ENCODE measurements at places on chromosomes 1 and 21.
A peak's percentile ranks its signal among the peaks of the same experiment; 100 is the strongest.

DNA sequence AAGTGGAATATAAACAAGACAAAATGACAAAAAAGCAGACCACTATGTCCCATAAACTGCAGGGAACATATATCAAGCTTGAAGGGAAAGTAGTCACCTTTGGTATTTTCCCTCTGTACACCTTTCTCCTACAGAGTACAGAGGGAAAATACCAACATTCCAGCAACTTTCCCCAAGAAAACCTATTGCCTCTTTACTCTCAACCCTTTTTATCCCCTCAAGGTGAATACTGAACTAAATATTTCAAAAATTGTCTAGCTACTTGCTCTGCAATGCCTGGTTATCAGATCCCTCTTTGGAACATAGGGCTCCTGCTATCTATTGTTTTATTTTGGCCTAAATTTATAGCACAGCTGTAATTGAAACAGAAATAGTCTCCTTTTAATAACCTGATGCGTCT lies 15.8 kb downstream of the CTXND2 start:
- DNase-seq, result no peak

DNA sequence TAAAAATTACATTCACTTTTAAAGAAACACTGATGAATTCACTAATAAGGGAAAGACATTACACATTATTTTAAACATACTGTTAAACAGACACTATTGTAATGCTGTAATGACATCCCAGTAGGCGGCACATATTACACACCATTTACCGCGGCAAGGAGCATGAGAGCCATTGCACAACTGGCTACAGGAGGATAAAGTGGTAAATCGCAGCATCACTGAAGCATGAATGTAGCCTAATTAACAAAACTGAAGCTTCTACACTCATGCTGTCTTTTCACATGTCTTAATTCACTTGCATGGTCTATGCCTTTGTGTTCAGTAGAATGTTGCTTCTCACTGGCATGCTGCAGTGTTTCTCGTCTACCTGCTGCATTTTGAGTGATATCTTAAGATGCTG lies 1046.0 kb downstream of the MRPL39 start:
- no peak for DNase-seq

DNA sequence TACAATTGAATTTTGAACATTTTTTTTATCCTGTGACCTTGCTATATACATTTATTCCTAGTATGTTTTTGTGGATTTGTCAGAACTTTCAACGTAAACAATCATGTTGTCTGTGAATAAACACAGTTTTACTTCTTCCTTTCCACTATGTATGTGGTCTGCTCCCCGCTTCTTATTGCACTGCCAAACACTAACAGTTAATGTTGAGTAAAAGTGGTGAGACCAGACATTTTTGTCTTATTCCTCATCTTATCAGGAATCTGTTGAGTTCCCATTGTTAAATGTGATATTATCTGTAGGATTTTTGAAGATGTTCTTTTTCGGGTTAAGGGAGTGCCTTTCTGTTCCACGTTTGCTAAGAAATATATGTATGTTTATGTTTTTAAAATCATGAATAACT lies 45.9 kb downstream of the CAMSAP2 start:
- no peak for DNase-seq

DNA sequence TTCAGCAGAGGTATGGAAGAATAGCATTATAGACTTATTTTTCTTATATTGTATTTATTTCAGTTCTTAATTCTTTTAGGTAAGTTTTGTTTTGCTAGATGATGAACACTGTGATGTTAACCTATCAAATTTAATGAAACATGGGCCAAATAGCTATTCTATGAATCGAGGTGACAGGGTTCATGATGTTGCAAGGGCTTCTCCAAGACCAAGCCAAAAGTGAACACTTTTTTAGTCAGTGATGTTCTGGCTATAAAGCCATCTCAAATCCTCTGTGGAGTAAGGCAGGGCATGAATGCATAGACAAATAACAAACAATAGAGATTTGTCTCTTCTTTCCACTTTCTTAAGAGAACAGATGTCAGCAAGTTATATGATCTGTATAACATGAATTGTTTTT lies 26.7 kb downstream of the C1orf146 start:
- DNase-seq, result no peak

GRCh38 chr1:7596126-7596965 lies 174.8 kb upstream of the VAMP3 start:
- DNase-seq, result no peak

- no peak for DNase-seq
Measured at GRCh38 chr1:198678301-198678836, 39.5 kb downstream of the PTPRC start.

DNA sequence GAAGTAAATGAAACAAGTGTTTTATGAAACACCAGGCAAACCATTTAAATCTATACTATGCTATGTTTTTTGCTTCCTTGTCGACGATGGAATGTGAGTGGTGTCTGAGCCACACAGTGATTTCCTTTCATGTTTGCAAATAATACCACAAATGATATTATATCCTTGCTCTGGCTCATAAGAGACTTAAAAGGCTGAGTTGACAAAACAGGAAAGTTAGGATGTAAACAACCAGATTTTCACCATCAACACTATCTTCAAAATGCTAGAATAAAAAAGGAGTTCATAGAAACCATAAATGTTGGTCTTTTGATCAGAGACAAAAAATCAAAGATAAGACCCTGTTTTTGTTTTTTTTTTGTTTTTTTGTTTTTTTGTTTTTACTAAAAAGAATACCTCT lies 17.8 kb upstream of the MAGI3 start:
- no peak for DNase-seq

DNA sequence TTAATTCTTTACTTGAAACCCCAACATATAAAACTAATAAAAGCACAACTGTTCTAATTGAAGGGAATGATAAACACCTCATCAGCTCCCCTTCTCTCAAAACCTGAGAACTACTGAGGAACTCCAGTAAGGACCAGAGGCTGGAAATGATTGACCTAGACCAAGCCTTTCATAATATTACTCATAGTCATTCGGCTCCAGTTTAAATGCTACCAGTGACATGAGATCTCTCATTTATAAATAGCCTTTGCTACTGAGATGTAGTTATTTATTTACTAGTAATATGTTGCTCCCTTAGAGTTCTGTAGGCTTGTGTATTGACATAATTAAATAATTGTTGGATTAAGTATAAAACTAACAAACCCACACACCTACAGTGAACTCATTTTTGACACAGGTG lies 209.8 kb upstream of the PRMT6 start:
- no peak for DNase-seq

DNA sequence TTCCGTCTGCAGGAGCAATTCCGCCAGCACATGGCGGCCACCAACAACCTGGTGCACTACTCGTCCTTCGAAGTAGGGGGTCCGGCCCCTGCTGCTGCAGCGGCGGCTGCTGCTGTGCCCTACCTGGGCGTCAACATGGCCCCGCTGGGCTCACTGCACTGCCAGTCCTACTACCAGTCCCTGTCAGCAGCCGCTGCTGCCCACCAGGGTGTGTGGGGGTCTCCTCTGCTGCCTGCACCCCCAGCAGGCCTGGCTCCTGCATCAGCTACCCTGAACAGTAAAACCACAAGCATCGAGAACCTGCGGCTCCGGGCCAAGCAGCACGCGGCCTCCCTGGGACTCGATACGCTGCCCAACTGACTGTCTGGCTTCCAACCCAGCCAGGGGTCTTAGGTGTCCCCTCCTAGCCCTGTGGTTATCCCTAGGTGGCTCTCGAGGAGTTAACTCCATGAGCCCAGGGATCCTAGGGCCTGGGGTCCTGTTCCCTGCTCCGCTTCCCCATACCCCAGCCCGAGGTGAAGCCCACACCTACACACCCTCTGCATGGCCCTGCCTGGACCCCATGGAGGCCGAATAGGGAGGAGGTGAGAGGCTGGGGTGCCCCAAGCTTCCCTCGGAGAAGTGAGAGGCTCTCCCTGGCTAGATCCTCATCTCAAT lies 22.6 kb downstream of the DMBX1 start:
- no peak for DNase-seq

- DNase-seq, result no peak
Measured at GRCh38 chr1:165580931-165581871, 37.4 kb downstream of the LRRC52 start.

DNA sequence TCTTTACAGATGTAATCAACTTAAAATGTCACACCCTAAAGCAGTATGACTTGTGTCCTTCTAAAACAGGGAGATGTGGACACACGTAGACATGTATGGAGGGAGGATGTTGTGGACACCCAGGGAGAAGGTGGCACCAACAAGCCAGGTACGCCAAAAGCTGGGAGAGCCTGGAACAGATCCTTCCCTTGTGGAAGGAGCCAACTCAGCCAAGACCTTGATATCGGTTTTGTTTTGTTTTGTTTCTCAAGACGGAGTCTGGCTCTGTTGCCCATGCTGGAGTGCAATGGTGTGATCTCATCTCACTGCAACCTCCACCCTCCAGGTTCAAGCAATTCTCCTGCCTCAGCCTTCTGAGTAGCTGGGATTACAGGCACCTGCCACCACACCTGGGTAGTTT lies 45.6 kb downstream of the CHAF1B start:
- DNase-seq, result no peak

DNA sequence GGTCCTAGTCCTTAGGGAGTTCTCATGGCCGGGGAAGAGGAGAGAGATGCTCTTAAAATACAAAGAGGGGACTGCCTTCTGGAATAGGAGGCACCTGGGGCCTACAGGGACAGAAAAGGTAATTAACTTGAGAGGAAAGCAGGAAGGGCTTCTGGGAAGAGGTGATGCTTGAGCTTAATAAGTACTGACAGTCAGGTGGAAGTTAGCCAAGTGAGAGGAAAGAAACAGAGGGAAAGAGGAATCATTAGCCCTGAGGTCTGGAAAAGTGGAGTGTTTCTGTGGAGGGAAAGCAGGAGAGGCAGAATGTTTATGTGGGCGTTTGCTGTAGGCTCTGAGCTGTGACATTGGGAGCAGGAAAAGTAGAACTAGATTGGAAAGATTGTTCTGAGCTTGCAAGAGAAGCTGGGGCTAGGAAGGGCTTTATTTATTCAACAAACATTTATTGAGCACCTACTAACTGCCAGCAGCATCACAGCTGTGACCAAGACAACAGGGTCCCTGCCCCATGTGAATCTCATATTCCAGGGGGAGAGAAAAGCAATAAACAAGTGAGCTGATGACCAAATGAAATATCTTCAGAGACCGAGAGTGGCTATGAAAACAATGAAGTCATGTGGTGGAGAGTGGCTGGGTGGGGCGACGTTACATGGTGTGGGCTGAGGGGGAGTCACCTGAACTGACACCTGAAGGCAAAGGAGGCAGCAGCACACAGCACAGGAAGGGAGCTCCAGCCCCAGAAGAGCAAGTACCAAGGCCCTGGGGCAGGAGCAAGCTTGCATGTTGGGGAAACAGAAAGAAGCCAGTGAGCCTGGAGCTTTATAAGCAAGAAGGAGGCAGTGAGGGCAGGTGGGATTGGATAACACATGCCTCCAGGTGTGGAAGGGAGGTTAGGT lies 4.4 kb upstream of the FNDC5 start:
- no peak for DNase-seq

DNA sequence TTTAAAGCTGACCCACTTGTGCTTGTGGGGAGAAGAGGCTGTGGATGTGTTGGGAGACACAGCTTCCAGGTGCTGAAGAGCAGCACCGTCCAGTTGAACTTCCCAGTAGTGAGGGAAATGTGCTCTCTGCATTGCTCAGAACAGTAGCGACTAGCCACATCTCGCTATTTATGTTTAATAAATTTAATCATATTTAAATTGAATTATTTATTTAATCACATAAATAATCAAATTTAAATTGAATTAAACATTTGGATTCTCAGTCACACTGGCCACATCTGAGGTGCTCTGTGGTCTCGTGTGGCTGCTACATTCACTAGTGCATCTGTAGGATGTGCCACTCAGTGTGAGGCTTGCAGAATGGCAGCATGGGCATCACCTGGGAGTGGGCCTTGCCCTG lies 20.1 kb downstream of the NTPCR start:
- no peak for DNase-seq

GRCh38 chr21:42594616-42595282 lies 58.7 kb upstream of the PDE9A start:
- no peak for DNase-seq

- DNase-seq, result no peak
Measured at GRCh38 chr1:77548285-77548684, 134.2 kb downstream of the ZZZ3 start.

DNA sequence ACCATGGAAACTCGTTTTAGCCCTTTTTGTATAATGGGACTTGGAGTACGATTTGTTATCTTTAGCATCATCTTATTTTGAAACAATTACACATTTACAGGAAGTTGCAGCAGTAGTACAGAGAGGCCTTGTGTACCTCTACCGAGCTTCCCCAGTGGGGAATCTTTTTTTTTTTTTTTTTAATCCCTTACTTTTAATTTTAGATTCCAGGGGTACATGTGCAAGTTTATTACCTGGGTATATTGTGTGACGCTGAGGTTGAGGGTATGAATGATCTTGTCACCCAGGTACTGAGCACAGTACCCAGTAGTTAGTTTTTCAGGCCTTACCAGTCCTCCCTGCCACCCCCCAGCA lies 45.9 kb downstream of the HHAT start:
- DNase-seq, result no peak

DNA sequence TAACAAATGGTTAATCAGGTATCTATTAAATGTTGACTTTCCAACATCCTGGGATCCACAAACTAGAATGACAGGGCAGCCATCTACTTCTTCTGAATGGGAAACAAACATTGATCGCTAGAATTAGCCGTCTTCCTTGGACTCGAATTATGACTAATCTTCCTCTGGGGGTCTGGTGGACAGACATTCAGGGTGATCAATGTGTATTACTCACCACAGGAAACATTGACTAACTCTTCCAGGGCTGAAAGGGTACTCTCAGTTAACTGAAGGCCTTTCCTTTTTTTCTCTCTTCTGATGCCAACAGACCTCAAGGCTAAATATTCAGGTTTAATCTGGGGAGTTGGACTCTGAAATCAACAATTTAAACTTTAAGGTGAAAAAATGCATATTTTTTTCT lies 9.5 kb downstream of the NOL9 start:
- DNase-seq, result no peak

DNA sequence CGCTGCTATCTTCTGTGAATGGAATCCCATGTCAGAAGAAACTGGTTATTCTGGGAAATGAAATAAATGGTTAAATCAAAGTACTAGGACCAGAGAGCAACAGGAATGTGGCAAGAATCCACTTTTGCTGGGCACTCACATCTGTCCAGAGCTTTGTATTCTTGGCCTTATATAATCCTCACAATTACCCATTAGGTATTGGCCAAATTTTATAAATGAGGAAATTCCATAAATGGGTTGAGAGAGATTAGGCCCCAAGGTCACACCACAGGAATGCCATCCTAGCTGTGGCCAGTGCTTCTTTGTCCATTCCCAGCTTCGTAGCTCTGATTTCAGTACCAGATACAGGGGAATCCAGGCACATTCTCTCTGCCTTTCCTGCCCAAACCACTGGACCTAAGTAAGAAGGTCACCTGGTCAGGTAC lies 76.1 kb upstream of the HOOK1 start:
- DNase-seq, result no peak

- DNase-seq, result peak; percentile 58
Measured at GRCh38 chr1:175146529-175147213, 45.9 kb downstream of the KIAA0040 start.

- no peak for DNase-seq
Measured at GRCh38 chr21:16078382-16078781, 348.6 kb downstream of the USP25 start.

DNA sequence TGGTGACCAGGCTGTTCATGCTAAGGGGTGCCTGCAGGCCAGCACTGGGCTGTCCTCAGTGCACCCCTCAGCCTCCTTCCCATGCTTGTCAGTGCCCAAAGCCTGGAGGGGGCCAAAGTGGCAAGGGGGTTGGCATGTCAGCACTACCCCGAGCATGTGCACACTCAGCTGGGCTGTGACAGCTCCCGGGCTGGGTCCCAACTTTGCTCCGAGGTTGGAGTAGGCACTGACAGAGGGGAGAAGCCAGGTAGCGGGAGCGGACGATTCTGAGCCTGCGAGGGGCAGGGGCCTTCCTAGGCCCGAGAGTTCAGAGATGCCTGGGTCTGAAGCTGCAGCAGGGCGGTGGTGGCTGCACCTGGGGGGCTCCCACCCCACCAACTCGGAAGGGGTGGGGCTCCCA lies 119.0 kb downstream of the MAST2 start:
- no peak for DNase-seq

All from activated T-cell treated with anti-CD3 and anti-CD28 coated beads for 48 hours (primary cell).